ENCODE measurements at places on chromosomes 11 and 22.

DNA sequence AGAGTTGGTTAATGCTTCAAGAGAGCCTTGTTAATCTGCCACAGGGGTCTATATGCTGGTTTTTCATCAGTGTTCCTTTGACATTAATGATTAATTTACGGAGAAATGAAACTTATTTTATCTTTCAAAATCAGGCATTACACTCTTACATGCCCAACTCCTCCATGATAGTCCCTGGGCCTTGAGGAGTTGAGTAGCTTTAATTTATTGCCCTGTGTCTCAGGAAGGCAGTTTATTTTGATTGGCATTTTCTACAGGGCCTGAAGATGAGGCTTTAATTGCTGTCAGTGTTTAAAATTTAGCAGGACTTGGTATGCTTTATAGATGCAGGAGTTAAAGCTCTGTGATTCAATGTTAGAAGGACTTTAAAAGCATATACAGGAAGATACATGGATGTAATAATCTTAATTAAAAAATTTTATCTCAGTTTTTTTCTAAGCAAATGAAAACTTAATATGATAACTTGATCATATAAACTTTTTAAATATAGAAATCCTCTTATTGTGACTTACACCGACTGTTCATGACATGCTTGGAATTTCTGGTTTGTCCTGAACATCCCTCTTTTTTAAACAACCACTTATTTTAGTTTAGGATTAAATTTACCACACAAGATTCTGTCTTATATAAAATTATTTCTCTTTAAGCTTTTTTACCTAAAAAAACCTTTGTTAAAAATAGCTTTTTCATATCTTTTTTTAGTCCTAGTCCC lies 12.2 kb downstream of the GLYAT start:
- no peak for DNase-seq

DNA sequence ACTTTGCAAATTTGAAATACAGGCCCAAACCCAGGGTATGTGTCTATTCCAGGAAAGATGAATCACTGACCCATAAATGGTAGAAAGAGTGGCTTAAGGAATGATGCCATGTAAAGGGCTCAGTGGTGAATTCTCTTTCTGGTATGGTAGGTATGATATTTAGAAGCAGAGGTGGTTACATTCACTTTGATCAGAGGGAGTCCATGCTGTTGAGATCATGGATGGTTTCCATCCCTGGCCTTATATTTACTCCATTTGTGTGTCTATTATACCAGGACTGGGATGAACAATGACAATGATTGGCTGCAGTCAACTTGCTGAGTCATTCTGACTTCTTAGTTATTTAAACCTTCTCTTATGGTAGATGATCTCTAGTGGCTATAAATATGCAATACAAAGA lies 419.8 kb upstream of the LRRC4C start:
- DNase-seq, result peak; percentile 94

GRCh38 chr22:24440718-24441405 lies 13.5 kb downstream of the ADORA2A start:
- DNase-seq, result no peak

- DNase-seq, result no peak
Measured at GRCh38 chr11:134569195-134569594, 157.2 kb upstream of the B3GAT1 start.

DNA sequence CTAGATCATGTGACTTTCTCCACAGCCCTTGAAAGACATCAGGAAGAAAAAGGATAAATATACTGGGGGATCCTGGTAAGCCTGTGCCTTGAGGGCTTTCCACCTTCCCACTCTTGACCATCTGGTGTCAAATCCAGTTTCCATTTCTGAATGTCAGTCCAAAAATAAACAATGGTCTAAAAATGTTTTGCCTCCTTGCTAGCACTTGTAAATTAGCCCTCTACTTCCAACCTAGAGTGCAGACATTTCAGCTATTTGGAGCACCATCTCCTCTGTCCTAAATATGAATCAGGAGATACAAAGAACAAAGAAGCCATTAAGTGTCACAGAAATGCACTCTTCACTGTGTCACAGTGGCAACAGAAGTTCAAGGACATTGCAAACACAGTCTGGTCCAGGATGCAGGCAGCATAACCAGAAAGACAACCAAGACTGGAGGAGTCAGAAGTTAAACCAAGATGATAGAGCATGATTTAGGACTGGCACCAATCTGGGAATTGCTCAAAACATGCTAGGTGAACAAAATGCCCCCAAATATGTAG lies 88.1 kb downstream of the CCDC34 start:
- no peak for DNase-seq

DNA sequence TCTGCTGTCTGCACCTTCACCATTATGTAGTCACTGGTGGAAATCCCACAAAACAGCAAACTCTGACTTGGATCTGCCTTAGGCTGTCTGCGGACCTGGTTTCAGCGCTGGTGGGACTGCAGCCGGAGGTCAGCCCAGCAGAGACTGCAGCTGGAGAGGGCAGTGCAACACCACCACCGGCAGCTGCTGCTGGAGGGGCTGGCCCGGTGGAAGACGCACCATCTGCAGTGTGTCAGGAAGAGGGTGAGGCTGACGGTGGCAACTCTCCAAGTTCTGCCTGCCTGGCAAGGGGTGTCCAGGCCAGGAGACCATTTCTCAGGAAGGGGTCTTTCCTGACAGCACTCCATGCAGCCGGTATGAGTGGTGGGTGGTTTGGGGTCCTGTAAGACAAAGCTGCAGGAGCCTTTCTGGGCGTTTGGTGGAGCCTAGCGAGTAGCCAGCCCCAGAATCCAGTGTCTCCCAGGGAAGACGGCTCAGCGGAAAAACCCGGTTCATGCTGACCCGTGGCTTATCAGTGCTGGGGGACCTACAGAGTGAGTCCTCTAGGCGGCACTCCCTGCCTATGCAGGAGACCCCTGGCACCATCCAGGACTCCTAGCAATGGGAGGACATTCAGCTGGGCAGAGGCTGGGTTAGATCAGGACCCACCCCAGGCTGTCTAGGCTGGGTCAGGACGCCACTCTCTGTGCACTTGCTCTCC lies 50.8 kb downstream of the PISD start:
- DNase-seq, result no peak

- no peak for DNase-seq
Measured at GRCh38 chr22:19105867-19106802, 16.1 kb downstream of the DGCR2 start.

DNA sequence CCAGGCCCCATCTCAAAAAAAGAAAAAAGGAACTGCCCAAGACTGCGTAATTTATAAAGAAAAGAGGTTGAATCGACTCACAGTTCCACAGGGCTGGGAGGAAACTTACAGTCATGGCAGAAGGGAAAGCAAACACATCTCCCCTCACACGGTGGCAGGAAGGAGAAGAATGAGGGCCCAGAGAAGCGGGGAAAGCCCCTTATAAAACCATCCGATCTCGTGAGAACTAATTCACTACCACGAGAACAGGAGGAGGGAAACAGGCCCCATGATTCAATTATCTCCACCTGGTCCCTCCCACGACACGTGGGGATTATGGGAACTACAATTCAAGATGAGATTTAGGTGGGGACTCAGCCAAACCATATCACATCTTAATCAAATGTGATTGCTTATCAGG lies 82.2 kb downstream of the BUD13 start:
- no peak for DNase-seq

DNA sequence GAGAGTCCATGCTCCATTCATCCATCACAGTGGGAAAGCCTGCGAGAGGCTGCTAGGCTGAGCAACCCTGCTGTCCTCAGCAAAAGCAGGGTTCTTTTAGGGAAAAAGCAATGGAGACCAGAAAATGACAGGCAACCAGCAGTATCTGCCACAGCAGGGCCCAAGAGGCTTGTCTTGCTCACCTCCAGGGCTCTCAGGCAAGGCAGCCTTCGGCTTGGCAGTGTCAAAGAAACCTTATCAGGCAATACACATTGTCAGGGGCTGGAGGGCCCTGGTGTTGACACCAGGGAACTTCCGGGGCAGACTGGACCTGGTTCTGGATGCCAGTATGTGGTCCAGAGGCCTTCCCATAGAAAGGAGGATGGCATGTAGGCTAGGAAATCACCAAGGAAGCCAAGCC lies 10.2 kb upstream of the TLCD5 start:
- DNase-seq, result no peak

GRCh38 chr11:16341853-16342252 lies 14.5 kb downstream of the SOX6 start:
- DNase-seq, result no peak

DNA sequence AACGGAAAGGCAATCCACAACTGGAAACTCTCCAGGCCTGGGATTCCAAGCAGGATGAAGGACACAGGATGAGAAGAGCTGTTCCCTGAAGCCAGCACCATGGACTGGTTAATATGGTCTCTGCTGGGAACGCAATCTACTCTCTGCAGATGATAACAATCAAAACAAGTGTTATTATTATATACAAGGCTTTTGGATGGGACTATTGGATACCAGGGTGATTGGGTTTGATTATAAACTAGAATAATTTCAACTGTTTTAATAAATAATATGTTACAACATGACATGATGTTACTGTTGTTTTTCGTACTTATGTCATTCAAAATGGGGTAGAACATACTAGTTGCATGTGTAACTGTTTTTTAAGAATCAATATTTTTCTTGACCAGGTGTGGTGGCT lies at the start of gene OR52R1:
Gene OR52R1, minus strand, starts transcription at position 101 of the 400 bp plus-strand sequence. Its CDS starts 0 bp downstream, at position 101.
- no peak for DNase-seq

DNA sequence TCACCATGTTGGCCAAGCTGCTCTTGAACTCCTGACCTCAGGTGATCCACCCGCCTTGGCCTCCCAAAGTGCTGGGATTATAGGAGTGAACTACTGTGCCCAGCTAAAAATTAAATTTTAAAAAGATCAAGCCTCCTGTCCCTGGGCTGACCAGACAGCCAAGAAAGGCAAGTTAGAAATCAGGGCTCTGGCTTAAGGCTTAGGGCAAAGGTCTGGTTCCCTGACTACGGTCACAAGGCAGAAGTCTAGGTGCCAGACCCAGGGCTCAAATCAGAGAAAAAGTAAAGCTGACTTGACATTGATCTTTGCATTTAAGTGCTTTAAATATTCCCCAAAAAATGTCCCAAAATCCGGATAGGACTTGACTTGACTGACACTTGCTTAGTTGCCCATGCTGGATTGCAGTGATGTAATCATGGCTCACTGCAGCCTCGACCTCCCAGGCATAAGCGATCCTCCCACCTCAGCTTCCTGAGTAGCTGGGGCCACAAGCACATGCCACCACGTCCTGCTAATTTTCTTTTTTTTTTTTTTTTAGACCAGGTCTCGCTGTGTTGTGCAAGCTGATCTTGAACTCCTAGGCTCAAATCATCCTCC lies 17.3 kb upstream of the CRKL start:
- no peak for DNase-seq

DNA sequence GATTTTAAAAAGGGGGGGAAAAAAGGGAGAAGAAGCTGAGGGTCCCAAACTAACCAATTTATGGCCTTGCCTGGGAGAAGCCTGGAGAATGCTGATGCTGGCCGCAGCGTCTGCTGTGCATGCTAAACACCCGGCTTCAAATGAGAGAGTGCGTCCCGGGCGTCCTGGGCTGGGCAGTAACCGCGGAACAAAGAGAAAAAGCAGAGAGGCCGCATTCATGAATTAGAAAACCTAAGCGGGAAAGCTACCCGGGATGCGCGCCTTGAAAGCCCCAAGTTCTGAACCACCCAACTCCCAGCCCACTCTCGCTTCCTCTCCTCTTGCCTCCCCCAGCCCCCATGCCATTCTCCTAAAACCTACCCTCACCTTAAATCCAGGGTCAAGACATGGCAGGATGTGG lies 6.5 kb downstream of the MN1 start:
- no peak for DNase-seq

DNA sequence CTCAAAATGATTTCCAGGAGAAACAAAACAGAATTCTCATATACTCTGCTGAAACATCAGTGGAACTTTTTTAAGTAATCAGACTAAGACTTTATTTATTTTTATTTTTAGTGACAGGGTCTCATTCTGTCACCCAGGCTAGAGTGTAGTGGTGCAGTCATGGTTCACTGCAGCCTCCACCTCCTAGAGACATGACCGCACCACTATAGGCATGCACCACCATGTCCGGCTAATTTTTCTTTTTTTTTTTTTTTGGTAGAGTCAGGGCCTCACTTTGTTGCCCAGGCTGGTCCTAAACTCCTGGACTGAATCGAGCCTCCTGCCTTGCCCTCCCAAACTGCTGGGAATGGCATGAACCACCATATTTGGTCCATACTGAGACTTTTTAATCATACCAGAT lies 42.9 kb downstream of the PRDM10 start:
- no peak for DNase-seq

DNA sequence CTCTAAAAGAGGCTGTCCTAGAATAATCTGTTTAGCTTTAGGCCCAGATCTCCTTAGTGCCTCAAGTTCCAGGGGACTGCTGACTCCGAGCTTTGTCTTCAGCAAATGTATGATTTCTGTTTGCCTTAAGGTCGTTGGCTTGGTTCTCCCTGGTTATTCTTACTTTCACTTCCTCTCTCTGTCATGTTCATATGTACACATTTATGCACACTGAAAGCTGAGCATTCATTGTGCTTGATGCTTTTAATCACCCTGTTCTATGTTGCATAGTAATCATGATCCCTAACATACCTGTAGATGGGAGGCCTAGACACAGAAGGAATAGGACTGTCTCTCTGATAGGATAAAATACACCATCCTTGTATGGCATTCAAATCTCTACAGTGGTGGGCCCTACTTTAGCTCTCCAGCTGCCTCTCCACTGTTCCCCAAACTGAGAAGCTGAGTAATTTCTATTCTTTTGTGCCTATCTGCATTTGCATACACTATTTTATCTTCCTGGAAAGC lies 7.2 kb downstream of the PPFIBP2 start:
- DNase-seq, result no peak

DNA sequence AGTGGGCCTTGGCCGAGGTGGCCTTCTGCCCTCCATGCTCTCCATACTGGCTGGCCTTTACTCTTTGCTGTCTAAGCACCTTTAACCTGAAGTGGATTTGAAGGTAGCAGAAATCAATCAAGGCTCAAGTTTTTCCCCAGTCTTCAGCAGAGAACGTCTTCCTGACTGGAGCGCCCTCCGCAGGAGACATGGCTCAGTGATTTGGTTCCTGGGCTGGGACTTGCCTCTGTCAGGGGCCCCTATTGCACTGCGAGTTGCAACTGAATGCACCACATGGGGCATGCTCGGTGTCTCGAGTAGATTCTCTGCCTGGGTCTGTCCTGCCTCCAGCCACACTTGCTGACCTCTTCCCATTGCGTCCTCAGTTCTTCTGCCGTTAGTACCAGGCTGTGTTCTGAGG lies 79.6 kb downstream of the BMAL1 start:
- DNase-seq, result no peak

GRCh38 chr22:42676059-42676607 lies 26.9 kb upstream of the CYB5R3 start:
- DNase-seq, result peak; percentile 67

DNA sequence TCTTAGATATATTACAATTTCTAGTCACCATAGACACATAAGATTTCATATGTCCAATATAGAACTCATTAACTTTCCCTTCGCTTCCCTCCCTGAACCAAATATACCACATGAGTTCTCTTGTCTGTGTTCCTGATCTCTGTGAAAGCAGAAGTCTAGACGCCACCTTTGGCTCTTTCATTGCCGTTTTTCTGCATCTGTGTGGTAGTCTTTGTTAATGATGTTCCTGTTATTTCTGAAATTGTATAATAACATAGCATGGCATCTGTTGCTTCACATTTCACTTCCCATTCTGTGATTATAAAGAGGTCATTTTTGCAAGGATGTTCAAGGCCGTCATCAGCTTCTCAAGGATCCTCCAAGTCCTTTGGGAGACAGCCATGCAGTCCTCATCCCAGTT lies 58.5 kb downstream of the NCAM1 start:
- DNase-seq, result no peak
